ENCODE measurements at places on chromosomes 2 and 18.
A peak's percentile ranks its signal among the peaks of the same experiment; 100 is the strongest.

- H3K36me3 ChIP-seq: no peaks in the 10 kb centered on the region
- no peak overlapping the region for H3K27ac ChIP-seq
- no peaks in the 10 kb centered on the region for H3K4me1 ChIP-seq
- H3K27me3 ChIP-seq: no peaks in the 10 kb centered on the region
Measured at GRCh38 chr2:162242586-162243280, 512 bp downstream of the FAP start.

DNA sequence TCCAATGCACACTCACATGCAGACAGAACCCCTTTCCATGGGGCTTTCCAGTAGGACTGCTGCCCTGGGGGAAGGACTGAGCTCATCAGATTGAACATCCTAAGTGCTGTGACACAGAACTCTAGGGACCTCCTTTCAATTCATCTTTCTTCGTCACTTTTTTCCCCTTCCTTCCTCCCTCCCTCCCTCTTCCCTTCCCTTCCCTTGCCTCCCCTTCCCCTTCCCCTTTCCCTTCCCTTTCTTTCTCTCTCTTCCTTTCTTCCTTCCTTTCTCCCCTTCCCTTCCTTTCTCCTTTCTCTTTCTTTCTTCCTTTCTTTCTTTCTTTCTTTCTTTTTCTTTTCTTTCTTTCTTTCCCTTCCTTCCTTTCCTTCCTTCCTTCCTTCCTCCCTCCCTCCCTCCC lies 39.6 kb upstream of the GATA6 start:
- DNase-seq: no peak
- H3K4me1 ChIP-seq: peaks cover 22% of the 10 kb centered on the region
- H3K36me3 ChIP-seq: no peaks in the 10 kb centered on the region

GRCh38 chr2:118942031-118942430 lies at the start of gene MARCO:
TSS of gene MARCO (plus strand) at chr2:118942194. CDS start at chr2:118942301, 107 bp downstream.
- H3K27me3 ChIP-seq: no peaks in the 10 kb centered on the region
- no peaks in the 10 kb centered on the region for H3K4me1 ChIP-seq
- H3K4me3 ChIP-seq: no peak within 1 kb of the TSS
- no peak within 1 kb of the TSS for H3K27ac ChIP-seq
- no peak for DNase-seq

DNA sequence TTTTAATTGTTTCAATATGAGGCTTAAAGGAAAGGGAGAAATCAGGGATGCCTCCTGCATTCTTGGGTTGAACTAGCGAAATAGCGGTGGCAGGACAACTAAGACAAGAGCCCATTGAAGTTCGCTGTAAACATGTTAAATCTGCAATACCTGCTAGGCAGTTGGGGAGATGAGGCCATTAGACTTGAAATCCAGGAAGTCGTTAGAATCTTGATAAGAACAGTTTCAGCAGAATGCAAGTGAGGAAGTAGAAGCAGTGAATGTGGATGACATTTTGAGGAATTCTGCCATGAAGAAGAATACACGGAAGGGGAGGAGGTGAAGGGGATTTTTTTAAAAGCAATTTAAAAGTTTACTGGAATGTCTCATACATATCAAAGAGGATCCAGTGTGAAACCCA lies 109.7 kb downstream of the LPIN1 start:
- DNase-seq: no peak
- H3K4me3 ChIP-seq: no peak overlapping the region
- no peaks in the 10 kb centered on the region for H3K36me3 ChIP-seq

- DNase-seq: peak; percentile 41
- no peaks in the 10 kb centered on the region for H3K27me3 ChIP-seq
- H3K4me3 ChIP-seq: no peak overlapping the region
- no peak overlapping the region for H3K27ac ChIP-seq
- H3K4me1 ChIP-seq: peaks cover 4% of the 10 kb centered on the region
- H3K36me3 ChIP-seq: no peaks in the 10 kb centered on the region
Measured at GRCh38 chr2:71102981-71103681, 26.9 kb downstream of the MCEE start.

GRCh38 chr2:158403237-158403636 lies 53.3 kb downstream of the CCDC148 start:
- H3K27ac ChIP-seq: no peak overlapping the region
- H3K36me3 ChIP-seq: no peaks in the 10 kb centered on the region
- H3K4me1 ChIP-seq: no peaks in the 10 kb centered on the region
- no peaks in the 10 kb centered on the region for H3K27me3 ChIP-seq
- H3K4me3 ChIP-seq: no peak overlapping the region

DNA sequence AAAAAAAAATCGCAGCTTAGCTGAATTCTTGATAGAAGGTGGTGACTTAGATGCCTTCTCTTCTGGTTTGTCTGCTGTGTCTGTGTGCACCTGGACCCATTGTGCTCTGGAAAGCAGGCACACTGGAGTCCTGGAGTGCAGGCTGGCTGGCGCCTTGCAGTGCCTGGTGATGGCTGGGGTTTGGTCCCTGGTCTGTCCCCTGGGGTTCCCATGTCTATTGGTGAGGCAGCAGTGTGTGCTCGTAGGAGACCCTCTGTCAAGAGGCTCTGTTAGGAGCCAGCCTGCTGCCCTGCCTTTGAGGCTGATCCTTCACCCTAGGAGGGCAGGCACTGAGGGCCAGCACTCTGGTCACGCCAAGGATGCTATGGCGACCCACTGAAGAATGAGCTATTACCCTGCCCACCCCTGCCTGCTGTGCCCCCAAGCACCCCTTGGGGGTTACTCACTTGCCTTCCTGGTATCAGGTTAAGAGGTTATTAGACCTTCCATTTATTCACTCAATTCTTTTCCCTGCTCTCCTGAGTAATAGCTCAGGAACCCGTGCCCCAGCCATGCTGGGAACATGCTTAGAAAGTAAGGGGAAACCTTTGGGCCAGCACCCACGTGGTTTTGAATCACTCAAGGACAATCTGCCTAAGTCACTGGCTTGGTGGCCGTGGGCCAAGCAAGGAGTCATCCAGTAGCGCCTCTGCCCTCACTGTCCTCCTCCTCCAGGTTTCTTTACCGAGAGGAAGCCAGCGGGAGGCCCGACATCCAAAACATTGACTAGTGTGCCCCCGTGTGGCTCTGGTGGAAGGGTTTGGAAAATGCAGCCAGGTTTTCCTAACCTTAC lies 284.5 kb downstream of the PRKCE start:
- DNase-seq: peak; percentile 85
- no peak overlapping the region for H3K4me3 ChIP-seq
- no peaks in the 10 kb centered on the region for H3K27me3 ChIP-seq

DNA sequence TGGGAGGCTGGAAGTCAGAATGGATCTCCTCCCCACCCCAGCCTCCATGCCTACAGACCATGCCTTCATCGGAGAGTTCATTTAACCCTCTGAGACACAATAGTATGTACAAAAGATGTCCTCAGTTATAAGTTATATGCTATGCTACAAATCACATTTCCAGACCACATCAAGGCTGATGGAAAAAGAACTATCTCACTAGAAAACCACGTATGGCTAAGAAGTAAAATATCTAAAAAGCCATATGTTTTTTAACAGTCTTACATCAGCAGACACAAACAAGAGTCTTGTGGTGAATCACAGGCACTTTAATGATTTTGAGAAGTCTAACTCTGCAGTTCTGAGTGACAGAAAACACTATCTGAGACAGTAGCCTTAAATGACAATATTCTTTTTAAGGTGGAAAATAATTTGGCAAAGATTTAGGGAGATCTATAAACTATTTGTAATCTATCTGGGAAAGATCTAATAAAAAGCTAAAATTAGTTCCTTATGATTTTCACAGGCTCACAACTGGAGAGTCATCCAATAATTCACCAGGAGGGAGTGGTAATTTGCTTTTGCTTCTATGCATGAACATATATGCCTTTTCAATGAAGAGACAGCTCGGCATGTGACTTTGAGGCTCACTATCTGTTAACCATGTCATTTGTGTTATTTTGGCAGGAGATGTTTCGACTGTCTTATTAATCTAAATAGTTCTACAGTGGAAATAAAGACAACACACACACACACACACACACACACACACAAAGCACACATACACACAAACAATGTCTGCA lies 197.5 kb downstream of the IRS1 start:
- peaks cover 16% of the 10 kb centered on the region for H3K4me1 ChIP-seq
- H3K4me3 ChIP-seq: no peak overlapping the region
- no peak overlapping the region for H3K27ac ChIP-seq
- H3K27me3 ChIP-seq: no peaks in the 10 kb centered on the region

GRCh38 chr2:133026536-133027177 lies 356.7 kb upstream of the LYPD1 start:
- no peak for DNase-seq
- H3K27ac ChIP-seq: no peak overlapping the region
- no peaks in the 10 kb centered on the region for H3K4me1 ChIP-seq
- H3K4me3 ChIP-seq: no peak overlapping the region

- no peak overlapping the region for H3K27ac ChIP-seq
- H3K36me3 ChIP-seq: no peaks in the 10 kb centered on the region
- H3K4me3 ChIP-seq: no peak overlapping the region
- no peaks in the 10 kb centered on the region for H3K27me3 ChIP-seq
Measured at GRCh38 chr2:128639120-128639477, 320.4 kb upstream of the HS6ST1 start.

- H3K27me3 ChIP-seq: no peaks in the 10 kb centered on the region
- H3K27ac ChIP-seq: peak overlapping the region; percentile 23
- H3K4me1 ChIP-seq: peaks cover 11% of the 10 kb centered on the region
- H3K36me3 ChIP-seq: no peaks in the 10 kb centered on the region
- no peak for DNase-seq
- no peak overlapping the region for H3K4me3 ChIP-seq
Measured at GRCh38 chr2:205914213-205915129, 171.5 kb downstream of the INO80D start.

DNA sequence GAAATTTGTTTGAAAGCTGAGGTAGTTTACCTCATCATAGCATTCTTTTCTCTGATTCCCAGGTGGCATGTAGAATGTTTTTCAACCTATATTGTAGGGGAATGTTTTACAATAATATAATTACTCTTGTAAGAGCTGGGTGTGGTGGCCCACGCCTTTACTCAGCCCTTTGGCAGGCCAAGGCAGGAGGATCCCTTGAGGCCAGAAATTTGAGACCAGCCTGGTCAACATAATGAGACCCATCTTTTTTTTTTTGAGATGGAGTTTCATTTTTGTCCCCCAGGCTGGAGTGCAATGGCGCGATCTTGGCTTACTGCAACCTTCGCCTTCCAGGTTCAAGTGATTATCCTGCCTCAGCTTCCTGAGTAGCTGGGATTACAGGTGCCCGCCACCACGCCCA lies 3.6 kb downstream of the USP39 start:
- DNase-seq: no peak
- no peak overlapping the region for H3K27ac ChIP-seq
- H3K4me3 ChIP-seq: no peak overlapping the region
- no peaks in the 10 kb centered on the region for H3K27me3 ChIP-seq

GRCh38 chr2:10772868-10773215 lies 39.7 kb downstream of the PDIA6 start:
- no peak for DNase-seq
- no peaks in the 10 kb centered on the region for H3K27me3 ChIP-seq
- peaks cover 11% of the 10 kb centered on the region for H3K4me1 ChIP-seq

- H3K27me3 ChIP-seq: no peaks in the 10 kb centered on the region
- no peaks in the 10 kb centered on the region for H3K36me3 ChIP-seq
- no peak overlapping the region for H3K27ac ChIP-seq
- H3K4me3 ChIP-seq: no peak overlapping the region
Measured at GRCh38 chr18:26614374-26614773, 66.0 kb upstream of the KCTD1 start.

GRCh38 chr2:74147727-74148456 lies at the start of gene BOLA3:
TSS of gene BOLA3 (minus strand) at chr2:74147912. CDS start at chr2:74147874, 38 bp downstream.
- DNase-seq: peak; percentile 93
- no peaks in the 10 kb centered on the region for H3K27me3 ChIP-seq
- no peak within 1 kb of the TSS for H3K27ac ChIP-seq
- no peaks in the 10 kb centered on the region for H3K36me3 ChIP-seq

DNA sequence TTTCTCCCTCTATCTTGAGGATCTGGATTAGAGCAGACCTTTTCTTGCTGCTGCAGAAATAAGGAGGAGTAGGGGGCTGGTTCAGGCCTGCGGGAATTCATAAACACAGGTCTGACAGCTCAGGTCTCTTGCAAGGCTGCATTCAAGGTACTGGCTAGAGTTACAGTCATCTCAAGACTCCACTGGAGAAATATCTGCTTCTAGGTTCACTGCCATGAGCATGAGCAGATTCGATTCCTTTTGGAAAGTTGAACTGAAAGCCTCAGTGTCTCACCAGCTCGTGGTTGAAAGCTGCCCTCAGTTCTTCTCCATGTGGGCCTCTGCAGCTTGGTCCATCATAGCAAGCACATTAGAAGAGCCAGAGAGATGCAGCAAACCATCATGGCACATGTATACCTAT lies 124.4 kb upstream of the SETBP1 start:
- H3K4me1 ChIP-seq: no peaks in the 10 kb centered on the region
- no peak overlapping the region for H3K4me3 ChIP-seq
- no peaks in the 10 kb centered on the region for H3K36me3 ChIP-seq
- no peaks in the 10 kb centered on the region for H3K27me3 ChIP-seq

DNA sequence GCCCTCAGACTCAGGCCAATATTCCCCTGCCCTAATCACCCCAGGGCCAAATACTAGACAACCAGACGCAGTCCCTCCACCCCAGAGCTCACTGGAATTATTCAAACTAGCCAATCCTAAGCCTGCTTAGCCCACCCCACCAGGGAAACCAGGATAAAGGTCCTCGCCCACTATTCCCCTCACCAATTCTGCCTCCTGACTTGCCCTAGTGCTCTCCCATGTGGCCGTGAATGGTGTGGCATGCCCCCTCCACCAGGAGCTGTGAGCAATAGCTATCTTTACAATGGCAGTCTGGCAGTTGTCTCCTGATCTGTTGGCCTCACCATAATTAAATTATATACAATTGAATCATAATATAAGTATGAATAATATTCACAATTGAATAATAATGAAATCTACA lies 42.3 kb downstream of the FAM124B start:
- H3K4me1 ChIP-seq: no peaks in the 10 kb centered on the region
- H3K27ac ChIP-seq: no peak overlapping the region
- no peak overlapping the region for H3K4me3 ChIP-seq
- peak; percentile 38 for DNase-seq
- no peaks in the 10 kb centered on the region for H3K27me3 ChIP-seq

- no peaks in the 10 kb centered on the region for H3K36me3 ChIP-seq
- H3K27ac ChIP-seq: no peak overlapping the region
- no peak overlapping the region for H3K4me3 ChIP-seq
- DNase-seq: no peak
- H3K27me3 ChIP-seq: no peaks in the 10 kb centered on the region
- no peaks in the 10 kb centered on the region for H3K4me1 ChIP-seq
Measured at GRCh38 chr18:39863916-39864315, 2091.1 kb upstream of the PIK3C3 start.

Measured in Caco-2 (cell line).